ENCODE measurements at places on chromosomes 3 and 15.

DNA sequence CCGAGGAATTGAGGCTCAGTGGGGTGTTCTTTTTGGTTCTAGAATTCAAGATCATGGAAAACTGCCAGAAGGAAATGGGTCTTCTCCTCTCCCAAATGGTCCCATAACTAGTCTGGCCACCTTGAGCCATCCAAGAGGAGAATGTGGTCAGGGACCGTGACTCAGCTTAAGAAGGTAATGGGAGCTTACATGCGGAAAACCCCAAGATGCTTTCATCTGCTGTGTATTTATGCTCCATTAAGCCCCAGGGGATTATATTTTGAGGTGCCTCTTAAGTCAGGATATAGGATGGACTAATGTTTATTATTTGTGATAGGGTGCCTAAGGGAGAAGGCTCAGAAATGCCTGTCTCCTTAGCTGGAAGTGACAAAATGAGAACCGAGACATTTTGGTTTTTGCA lies 39.2 kb upstream of the DLG1 start:
- DNase-seq, result no peak

DNA sequence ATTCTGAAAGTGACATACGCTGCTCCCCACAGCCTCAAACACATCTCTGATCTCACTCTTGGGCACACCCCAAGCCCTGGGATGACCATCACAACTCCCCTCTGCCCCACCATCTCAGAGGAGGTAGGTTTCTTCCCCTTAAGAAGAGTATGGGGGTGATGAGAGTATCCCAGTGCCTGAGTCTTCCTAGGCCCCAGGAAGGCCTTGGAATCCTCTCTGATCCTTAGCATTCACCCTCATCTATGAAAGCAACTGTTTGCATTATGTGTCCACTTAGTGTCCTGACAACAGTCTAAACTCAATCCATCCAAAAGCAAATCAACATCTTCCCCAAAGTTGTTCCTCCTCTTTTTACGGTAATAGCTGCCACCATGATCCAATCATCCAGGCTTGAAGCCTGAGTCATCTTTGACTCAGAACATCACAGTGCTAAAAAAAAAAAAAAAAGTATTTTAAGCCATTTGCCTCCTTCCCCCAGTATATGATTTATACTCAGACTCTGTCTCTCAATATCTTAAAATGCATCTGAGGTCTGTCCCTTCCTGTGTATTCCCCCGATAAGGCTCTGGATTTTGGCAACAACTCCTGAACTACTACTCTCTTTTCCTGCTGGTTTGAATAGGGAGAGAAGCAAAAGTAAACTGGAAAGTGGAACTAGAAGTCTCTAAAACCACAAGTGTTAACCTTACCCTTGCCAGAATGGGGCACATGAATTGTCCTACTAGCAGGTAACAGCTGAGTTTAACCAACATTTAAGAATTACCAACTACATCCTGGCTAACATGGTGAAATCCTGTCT lies 22.5 kb downstream of the POPDC2 start:
- no peak for DNase-seq

DNA sequence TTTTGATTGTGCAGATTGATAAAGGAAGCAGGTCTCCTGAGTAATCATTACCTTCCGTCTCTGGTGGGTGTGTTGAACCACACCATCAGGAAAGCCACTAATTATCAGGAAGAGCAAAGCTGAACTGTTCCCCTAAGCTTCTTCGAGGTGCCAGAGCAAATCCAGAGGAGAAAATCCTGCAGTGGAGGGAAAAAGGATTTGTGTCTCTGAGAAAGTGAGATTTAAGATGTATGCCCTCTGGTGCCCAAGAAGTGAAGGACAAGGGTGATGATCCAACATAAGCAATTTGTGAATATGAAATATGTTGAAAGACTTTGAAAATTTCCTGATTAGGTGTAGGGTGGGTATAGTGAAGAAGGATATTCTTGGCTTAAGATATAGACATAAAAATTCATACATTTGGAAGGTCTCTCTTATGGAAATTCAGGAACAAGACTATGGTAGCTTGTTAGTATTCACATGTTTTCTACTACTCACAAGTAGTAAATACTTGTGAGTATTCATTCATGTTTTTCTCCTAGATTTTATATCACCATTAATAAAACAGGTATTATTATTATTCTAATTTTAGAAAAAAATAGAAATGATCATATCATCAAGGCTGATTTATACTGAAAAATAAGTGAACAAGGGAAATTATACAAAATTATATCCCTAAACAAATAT lies 34.8 kb downstream of the COMMD2 start:
- no peak for DNase-seq

DNA sequence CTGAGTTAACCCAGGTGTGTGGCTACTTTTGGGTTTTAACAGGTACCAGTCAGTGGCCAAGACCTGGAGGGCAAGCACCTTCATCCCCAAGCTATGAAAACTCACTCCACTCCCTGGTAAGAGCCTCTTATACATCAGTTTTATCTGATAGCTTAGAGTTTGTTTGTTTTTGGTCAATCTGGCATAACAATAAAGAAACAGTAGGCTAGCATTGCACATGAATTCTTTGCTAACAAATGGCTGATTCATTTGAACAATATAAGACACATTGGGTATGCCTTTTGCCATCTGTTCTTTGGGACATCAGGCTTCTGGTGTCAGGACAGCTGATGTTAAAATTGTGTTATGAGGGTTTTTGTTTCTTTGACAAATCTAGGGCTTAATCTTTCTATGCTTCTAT lies 125.0 kb upstream of the CGNL1 start:
- no peak for DNase-seq

DNA sequence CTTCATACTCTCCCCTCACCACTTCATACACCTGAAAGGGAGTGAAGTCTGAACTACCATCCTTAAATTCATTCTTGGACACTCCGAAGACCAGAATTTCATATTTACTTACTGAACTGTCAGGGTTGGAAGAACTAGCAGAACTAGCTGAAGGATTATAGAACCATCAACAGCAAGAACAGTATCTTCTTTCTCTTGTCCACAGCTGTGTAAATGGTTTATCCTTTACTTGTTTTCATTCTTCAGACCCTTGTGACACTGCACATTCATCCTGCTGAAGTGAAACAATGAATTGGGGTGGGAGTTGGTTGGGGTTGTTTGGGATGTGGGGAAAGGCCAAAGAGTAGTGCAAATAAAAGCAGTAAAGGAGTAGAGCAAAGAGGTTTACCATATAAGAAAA lies 350.9 kb downstream of the ZIC1 start:
- DNase-seq, result no peak

- DNase-seq, result no peak
Observed at GRCh38 chr3:33060609-33061337, 36.2 kb downstream of the GLB1 start.

DNA sequence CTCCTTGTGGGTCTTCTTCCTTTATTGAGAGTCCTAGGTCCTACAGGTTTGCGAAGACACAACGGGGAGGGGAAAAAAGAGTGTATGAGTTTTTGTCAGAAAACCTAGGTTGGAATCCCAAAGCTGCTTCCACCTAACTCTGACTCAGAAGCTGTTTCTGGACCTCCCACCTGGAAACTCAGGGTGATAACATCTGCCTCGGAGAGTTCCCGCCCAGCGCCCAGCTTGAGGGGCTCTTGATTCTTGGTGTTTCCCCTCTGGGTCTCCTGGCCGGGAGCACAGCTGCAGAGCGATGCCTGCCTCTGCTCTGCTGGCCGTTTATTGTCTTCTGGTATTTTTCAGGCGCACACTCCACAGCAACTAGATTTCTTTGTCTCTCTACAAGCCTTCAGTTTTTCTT lies 52.9 kb upstream of the MYZAP start:
- DNase-seq, result no peak

Data from activated naive CD8-positive, alpha-beta T cell treated with anti-CD3 and anti-CD28 coated beads, Interleukin-2, amount 50 U/mL, for 16 hours (primary cell).